NCI-H1930 (cell line): ENCODE measurements at places on chromosomes 3 and 15.

DNA sequence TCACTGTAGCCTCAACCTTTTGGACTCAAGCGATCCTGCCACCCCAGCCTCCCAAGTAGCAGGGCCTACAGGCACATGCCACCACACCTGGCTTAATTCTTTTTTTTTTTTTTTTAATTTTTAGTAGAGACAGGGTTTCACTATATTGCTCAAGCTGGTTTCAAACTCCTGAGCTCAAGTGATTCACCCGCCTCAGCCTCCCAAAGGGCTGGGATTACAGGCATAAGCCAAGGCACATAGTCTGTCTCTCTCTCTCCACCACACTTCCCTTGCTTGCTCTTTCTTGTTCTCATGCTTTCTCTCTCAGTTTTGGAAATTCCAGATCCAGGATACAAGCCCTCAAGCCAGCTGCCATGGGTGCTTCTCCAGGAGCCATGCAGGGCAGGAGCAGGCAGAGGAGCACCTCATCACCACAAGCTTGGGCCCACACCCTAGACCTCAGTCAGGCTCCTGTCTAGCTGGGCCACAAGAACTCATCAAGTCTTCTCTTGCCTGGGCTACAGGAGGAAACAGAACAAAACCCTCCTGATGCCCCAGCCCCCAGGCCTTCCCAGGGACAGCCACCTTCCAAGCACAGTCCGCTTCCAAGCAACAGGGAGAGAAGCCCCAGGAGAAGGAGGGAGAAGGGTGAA, 145.3 kb upstream of the LPP start:
- no peak for DNase-seq

DNA sequence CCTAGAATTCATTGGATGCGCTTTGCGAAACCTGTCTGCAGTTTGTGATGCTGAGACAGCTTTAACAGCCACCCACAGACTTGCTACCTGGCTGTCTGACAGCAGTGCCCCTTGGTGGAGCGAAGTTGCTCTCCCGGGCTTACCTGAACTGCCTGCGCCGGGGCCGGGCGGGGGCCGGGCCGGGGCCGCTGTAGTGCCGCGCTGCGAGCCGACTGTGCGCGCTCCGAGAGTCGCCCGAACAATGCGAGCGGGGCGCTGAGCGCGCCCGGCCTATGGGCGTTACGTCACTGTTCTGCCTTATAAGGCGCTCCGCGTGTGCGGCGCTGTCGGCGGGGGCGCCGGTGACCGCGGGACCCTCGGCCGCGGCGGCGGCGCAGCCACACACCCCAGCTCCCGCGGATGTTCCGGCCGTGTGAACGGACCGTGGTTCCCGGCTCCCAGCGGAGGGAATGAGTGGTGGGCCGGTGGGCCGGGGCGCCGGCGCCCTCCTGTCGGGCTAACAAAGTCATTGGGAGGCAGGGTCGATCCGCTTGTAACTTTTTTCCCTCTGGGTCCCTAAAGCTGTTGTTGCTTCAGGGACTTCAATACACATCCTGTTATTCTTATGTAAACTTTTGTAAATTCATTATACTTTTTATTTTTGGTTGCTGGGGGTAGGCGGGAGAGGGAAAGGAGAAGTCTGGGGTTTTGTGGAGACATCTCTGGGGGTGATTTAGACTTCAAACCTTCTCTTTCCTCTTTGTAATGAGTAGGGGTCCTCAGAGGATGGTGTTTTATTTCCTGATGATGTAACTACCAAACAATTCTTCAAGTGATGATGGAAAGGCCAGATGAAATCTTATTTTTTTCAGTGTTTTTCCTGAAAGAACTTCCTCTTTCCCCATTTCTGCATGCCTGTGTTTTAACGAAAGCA, 58.5 kb downstream of the CMSS1 start:
- peak; percentile 64 for DNase-seq

DNA sequence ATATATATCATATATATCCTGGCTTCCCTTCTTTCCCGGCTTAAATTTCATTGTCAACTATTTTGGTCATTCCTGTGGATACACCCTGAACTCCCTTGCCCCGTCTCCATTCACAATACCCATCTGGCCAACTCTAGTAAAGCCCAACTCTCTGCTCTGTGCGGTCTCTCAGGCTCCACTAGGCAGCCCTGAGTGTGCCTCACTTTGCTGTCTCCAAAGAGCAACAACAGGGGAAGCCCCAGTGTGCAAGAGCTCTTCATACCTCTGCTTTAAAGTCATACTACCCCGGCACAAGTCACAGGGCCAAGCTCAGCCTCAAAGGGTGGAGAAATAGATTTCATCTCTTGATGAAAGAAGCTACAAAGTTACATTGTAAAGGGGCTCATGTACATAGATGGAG, 18.9 kb upstream of the FEM1B start:
- DNase-seq = no peak

GRCh38 chr3:34284959-34285826, 486.8 kb downstream of the PDCD6IP start:
- DNase-seq = no peak
